ENCODE measurements at places on chromosomes 16 and 17.

DNA sequence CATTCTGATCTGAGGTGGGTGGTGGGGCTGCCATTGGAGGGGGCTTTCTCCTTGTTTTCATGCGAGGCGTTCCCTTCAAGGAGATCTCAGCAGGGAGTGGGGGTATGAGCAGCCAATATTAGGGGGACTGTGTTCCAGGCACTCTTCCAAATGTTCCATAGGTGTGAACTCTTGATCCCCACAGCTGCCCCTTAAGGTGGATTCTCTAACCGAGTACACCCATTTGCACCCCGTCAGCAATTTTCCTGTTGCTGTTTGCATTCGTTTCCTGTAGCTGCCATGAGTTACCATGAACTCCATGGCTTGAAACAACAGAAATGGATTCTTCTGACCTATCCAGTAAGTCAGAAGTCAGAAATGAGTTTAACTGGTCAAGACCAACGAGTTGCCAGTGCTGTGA is 3.7 kb upstream of the PRR15L start:
- no peak for DNase-seq

DNA sequence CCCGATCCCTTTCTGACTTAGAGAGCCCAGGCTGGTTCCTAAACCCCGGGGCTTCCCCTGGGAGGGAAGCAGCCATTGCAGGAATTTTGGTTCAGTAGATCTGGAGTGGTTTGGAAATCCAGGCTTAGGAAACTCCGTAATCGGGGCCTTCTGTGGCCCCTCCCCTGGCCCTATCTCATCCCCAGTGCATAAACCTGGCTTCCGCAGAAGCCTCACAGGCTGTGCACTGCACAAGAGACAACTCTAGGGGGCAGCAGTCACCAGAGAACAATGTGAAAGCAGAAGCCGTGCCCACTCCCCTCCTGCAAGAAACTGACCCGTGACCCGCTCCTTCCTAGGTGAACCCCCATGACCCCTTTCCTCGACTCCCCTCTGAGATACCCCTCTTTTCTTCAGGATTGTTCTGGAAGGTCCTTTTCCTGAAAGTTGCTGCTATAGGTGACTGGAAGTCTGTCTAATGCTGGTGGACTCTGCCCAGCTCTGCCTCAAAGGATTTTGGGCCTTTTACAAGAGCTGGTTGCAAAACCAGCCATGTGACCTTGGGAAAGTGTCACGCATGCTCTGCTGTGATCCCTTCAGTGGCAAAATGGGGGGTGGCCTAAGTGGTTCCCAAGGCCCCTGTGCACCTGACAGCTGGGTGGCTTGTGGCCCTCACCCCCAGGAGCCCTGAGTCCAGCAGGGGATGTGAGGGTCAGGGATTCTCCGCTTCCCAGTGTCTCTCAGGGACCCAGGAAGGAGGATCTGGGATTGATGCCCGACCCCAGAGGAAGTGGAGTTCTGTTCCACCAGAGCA is 14.4 kb downstream of the GUCY2D start:
- DNase-seq: no peak

DNA sequence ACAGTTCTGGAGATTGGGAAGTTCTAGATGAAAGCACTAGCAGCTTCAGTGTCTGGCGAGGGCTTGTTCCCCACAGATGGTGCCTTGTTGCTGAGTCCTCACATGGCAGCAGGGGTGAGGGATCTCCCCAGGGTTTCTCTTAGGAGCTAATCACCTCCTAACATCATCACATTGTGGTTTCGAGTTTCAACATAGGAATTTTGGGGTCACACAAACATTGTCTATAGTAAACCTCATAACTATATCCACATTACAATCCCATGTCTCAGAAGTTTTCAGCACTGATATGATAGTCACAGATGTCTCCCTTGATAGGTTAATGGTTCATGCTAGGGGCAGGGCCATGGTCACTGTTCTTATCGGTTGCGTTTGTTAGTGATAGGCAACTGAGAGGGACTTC is 13.8 kb downstream of the CLUAP1 start:
- DNase-seq: no peak

DNA sequence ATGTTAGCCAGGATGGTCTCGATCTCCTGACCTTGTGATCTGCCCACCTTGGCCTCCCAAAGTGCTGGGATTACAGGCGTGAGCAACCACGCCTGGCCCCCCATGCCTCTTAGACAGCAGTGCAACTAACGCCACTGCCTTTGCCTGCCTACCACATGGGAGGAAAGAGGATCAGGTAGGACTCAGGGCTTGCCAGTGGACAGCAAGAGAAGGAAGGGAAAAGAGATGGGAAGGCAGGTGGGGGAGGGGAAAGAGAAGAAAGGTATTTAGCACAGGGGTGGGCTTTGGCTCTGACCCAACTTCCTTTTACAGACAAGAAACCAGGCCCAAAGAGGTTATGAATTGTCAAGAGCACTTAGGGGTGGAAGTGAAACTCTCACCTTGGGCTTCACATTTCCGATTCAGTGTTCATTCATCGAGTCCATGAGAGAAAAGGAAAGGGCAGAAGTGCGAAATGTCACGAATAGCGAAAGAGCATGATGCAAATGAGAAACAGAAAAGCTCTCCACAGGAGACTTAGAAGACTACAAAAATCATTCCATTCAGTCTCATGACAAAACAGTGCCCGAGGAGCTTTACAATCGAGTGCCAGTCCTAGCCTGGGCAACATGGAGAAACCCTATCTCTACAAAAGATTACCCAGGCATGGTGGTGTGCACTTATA is 36.4 kb downstream of the CDK5R1 start:
- no peak for DNase-seq

- DNase-seq: no peak
Measured at GRCh38 chr16:87854907-87855683, 14.2 kb downstream of the SLC7A5 start.

GRCh38 chr16:82404586-82405315 is 222.0 kb upstream of the CDH13 start:
- no peak for DNase-seq

- DNase-seq: no peak
Measured at GRCh38 chr16:3656491-3657468, 2.3 kb downstream of the DNASE1 start.

GRCh38 chr16:86994215-86994614 is 323.0 kb downstream of the C16orf95 start:
- no peak for DNase-seq

DNA sequence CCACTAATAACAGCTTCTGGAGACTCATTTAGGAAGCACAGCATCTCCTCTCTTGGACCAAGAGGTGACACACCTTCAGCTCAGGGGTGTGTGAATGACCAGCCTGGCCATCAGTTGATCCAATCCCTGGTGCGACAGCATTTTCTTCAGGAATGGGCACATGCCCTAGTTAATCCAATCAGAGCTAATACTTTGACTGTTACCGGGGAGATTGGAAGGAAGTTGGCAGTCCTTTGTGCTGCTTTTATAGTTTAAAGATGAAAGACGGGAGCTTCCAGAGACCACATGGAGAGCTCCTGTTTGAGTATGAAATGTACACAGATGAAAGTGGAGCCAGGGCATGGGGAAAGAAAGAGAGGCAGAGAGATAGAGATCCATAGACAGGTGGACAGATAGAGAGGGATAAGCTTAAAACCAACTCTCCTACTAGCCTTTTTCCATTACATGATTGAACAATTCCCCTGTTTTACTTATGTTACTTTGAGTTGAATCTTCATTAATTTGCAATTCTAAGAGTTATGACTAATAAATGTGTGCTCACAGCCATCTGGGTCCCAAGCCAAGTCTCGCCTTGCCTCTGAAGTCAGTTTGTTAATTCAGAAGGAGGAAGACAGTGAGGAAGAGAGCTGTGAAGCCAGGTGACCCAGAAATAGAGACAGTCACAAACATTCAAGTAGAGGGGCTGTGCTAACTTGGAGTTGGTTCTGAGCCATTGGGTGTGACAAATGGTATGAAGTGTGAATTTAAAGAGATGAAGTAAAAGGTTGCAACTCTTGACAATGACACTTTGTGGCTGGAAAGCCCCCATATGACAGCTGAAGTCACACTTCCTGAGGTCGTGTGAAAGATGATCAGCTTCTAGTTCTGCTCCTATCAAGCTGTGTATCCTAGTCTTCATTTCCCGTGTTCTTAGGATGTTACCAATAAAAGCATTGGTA is 120.0 kb upstream of the GOT2 start:
- no peak for DNase-seq

DNA sequence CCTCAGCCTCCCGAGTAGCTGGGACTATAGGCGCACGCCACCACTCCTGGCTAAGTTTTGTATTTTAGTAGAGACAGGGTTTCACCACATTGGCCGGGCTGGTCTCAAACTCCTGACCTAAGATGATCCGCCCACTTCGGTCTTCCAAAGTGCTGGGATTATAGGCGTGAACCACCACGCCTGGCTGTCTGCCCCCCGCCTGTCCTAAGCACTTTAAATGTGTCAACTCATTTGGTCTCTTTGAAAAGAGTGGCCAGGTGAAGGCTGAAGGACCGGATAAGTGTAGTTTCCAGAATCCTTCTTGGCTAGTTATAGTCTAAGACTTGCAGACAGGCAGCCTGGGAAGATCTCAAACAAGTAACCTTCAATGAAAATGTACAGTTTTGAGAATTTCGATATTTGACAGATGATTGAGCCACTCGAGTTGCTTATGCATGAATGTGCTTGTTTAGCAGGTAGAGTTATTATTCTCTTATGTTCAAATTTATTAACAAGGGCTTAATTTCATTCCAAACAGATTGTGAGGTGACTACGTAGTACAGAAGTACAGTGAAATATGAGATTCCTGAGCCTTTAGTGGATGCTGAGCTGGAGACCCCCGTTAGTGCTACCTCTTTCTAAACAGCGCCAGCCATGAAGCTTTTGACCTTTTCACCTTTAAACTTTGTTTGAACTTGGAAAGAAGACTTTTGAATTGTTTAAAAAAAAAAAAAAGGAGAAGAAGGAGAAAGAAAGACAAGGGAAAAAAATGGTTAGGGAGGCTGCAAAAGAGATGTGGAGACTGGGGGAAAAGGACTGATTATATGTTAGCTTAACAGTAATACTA is 164.4 kb upstream of the TBX2 start:
- no peak for DNase-seq

DNA sequence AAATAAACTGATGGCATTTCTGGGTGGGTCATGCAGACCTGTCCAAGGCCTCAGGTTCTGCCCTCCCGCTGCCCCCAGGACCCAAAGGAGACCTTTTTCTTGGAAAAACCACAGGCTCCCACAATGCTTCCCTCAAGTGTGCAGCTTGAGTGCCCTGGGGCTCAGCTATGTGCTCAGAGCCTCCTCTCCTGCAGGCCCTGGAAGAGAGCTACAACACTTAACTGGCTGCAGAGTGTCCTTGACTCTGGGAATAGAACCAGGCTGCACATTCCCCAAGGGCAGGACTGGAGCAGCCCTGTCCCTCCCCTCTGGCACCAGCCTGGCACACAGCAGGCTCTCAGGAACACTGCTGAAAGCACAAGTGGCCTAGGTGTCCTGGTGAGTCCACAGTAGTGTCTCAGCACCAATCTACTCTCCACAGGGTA is 4.8 kb upstream of the SREBF1 start:
- no peak for DNase-seq

GRCh38 chr16:88614818-88615580 is 23.4 kb upstream of the IL17C start:
- no peak for DNase-seq

- DNase-seq: no peak
Measured at GRCh38 chr16:80150978-80151721, 389.6 kb upstream of the DYNLRB2 start.

GRCh38 chr17:49576088-49576916 is 631 bp downstream of the NXPH3 start:
- DNase-seq: no peak

GRCh38 chr17:77354670-77355455 is 214.1 kb downstream of the SEC14L1 start:
- no peak for DNase-seq

- DNase-seq: no peak
Measured at GRCh38 chr16:2687531-2688308, 5.4 kb downstream of the KCTD5 start.

- DNase-seq: no peak
Measured at GRCh38 chr17:70011750-70012149, 63.3 kb upstream of the KCNJ16 start.

- no peak for DNase-seq
Measured at GRCh38 chr16:68910051-68910450, 66.7 kb downstream of the TANGO6 start.

DNA sequence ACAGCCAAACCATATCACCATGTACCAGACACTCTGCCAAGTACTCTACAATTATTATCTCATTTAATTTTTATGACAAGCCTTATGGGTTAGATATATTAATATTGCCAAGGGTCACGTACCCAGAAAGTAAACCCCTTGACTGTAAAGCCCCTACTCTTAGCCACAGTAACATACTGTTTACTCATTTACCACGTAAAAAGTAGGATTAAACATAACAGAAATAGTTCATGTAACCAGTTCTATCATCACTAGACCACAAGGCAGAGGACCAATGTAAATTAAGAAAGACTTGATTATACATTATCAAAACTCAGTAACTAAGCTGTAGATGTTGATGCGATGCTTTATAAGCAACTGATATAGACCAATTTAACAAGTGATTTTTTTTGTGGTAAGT is 101.5 kb upstream of the CNTNAP4 start:
- DNase-seq: no peak

GRCh38 chr16:28100810-28101532 is 37.5 kb upstream of the GSG1L start:
- DNase-seq: no peak

DNA sequence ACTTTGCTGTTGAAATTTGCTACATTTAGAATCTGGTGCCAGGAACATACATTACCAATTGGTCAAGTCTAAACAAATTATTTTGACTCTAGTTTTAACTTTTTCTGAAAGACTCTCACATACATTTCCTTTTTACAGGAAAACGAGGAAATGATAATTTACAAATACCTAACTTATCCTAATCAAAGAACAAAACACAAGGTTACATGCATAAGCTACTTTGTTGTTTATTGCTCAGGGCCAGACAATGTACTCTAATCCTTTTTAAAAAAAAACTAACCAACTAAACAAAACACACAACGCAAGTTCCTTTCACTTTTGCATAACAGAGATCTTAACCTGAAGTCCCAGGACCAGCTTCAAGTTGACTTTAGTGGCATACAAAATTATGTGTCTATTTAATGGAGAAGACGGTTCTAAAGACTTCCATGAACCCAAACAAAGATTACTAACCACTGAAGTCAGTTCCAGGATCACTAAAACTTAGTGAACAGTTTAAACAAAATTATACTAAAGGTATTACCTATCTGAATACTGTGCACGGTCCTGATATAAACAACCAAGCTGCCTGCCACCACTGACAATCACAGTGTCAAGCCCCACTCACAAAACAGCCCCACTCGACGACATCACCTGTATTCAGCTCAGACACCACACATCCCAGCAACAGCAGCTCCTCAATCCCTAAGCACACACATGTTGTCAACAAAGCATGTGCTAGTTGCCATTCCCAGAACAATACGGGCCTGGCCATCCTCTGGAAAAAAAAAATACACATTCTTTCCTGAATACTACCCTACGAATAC is 1.9 kb downstream of the ZNF652 start:
- DNase-seq: no peak

DNA sequence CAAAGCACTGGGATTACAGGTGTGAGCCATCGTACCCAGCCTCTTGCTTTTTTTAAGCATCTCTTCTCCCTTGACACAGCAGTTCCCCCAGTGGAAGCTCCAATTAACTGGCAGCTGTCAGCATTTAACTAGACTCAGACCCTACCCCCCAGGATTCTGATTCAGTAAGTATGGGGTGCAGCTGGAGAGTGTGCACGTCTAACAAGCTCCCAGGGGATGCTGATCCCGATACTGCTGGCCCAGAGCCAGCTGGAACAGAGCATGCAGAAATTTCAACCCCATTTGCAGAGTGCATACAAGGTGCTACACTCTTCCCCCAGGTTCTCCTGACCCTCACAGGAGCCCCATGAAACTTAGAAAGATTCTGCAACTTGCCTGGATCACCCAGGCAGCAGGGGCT is 27.7 kb upstream of the BCO1 start:
- no peak for DNase-seq

All from amygdala (tissue), 56 donors.